ENCODE measurements at places on chromosomes 1 and 21.

- DNase-seq, result no peak
Measured at GRCh38 chr1:60431593-60431992, 358.0 kb upstream of the C1orf87 start.

- DNase-seq, result no peak
Measured at GRCh38 chr1:210917560-210918169, 216.3 kb downstream of the KCNH1 start.

- no peak for DNase-seq
Measured at GRCh38 chr1:28507247-28507645, 1.4 kb downstream of the RCC1 start.

- DNase-seq, result no peak
Measured at GRCh38 chr1:155125946-155126555, 1.6 kb upstream of the EFNA1 start.

DNA sequence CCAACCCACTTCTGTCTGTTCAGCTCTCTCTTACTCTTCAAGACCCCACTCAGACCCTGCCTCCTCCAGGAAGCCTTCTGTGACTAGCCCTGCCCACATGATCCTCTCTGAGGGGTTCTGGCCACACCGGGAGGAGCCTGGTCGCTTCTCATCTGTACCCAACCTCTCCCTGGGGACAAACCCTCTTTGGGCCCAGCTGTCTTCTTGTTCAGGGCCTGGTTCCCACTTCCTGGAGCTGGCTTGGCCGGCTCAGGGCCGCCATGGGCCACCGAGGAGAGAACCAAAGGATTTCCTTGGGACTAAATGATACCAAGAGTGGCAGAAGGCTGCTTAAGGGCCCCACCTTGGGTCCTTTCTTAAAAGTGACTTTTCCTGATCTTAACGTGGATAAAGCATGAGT is 124.7 kb upstream of the ZBTB40 start:
- DNase-seq, result no peak

- DNase-seq, result no peak
Measured at GRCh38 chr1:31665234-31665878, 20.7 kb upstream of the PEF1 start.

- DNase-seq, result no peak
Measured at GRCh38 chr1:65995336-65995735, 202.6 kb downstream of the PDE4B start.

DNA sequence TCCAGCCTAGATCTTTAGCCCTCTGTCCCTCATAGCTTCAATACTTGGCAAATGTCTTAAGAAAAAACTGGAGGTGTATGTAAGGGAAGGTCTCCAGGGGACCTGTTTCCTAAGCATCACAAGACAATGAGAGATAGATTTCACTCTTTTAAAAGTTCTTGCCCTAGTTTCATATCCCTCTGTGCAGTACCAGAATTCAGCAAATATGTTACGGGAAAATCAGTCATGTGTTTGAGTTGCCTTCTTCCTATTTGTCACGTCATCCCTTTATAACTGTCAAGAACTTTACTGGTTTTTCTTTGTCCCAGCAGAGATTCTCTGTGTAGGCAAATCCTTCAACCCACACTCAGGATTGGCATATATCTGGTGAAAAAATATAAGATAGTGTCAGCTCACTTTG is 32.3 kb downstream of the DNASE2B start:
- no peak for DNase-seq

- DNase-seq, result no peak
Measured at GRCh38 chr1:184078564-184079249, 27.2 kb downstream of the TSEN15 start.

- DNase-seq, result no peak
Measured at GRCh38 chr1:202861420-202862132, 27.4 kb downstream of the RABIF start.

DNA sequence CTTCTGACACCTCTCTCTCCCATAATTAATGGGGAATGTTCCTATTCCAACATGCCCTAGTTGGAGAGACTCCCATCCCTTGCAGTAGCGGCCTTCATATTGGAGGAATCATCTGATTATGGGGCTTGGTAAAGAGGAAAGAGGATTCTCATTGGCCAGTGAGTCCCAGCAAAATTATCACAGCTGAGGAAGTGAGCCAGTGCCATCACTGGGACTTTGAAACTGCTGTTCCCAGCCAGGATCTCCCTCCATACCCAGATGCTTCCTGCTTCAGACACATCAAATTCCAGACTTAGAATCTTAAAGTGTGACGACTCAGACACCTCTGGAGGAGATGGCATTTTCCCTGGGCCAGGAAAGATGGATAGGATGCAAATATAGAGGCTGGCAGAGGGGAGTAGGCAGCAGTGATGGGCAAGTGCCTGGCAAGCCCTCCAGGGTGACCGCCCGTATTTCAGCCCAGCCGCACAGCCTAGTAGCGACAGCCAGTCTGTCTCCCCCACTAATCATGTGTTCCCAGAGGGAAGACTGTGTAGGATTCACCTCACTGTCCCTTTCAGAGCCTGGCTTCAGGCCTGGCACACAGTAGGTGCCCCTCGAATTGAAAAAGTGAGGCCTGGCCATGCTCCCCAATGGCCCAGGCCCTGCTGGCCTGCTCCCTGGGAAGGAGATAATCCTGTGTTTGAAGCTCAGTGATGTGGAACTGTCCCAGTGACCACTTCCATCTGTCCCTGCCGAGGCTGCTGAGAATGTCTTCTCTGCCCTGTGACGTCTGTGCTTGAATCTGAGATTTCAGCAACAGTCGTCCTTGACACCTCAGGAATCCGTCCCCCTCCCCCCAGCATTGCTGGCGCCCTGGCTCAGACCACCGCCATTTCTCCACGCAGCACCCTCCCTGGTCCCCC is 41.2 kb upstream of the MAGOH start:
- no peak for DNase-seq

DNA sequence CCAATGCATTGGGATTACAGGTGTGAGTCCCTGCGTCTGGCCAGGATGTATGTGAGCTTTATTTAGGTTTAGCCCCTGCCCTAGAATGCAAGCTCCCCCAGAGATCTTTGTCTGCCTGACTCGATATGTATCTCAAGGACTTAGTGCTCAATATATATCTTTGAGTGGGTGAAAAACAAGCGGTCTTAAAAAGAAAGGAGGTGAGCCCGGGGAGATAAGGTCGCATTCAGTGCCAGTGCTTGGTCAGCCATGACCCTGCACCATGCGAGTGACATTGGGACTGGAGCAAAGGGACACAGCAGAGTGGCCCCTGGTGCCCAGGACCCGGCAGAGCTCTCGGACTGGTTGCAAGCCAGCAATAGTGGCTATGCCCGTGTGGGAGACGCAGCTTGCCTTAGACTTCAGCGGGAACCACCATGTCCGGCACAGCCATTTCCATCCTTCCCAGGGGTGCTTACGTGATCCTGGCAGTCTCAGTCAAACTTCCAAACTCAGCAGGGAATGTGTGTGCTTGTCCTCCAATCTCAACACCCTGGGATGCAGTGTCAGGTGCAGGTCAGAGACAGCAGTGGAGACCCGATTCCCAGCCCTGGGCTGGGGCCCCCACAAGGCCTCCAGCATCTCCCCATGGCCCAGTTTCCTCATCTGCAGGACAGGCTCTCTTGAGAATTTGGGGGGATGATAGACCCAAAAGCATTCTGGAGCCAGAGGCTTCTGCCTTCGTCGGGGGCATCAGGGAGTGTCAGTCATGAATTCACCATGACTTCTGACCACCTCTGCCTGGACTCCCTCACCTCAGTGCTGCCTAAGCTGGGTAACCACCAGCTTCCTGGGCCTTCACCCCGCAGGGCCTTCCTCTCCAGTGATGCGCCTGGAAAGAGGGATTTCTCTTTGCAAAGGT is 1.8 kb downstream of the MX2 start:
- DNase-seq, result no peak

GRCh38 chr1:33630686-33631085 is 158.2 kb downstream of the ZSCAN20 start:
- no peak for DNase-seq

DNA sequence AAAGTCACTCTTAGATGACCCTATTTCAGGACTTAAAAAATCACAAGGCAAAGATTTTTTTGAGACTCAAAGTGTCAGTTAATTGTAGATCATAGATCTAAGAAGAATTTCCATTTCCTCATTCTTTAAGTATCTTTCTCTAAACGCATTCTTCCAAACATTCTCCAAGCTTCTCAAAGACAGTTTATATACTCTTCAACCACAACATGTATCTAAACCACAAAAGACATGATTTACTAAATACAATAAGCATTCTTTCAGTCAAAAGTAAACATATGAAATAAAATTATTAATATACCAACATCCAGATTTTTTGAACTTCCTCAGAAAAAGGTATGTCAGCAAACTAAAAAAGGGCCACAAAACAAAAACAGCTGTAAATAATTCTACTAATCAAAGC is 24.4 kb downstream of the RC3H1 start:
- no peak for DNase-seq

GRCh38 chr1:166089804-166090203 is 77.0 kb downstream of the FAM78B start:
- no peak for DNase-seq

DNA sequence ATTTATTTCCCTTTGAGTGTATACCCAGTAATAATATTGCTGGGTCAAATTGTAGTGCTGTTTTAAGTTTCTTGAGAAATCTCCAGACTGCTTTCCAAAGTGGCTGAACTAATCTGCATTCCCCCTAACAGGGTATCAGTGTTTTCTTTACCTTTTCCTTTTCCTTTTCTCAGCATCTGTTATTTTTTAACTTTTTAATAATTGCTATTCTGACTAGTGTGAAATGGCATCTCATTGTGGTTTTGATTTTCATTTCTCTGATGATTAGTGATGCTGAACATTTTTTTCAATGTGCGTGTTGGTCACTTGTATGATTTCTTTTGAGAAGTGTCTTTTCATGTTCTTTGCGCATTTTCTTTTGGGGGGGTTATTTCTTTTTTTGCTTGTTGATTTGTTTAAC is 374.9 kb upstream of the BRINP3 start:
- no peak for DNase-seq

GRCh38 chr1:164311377-164311776 is 247.6 kb upstream of the PBX1 start:
- no peak for DNase-seq

DNA sequence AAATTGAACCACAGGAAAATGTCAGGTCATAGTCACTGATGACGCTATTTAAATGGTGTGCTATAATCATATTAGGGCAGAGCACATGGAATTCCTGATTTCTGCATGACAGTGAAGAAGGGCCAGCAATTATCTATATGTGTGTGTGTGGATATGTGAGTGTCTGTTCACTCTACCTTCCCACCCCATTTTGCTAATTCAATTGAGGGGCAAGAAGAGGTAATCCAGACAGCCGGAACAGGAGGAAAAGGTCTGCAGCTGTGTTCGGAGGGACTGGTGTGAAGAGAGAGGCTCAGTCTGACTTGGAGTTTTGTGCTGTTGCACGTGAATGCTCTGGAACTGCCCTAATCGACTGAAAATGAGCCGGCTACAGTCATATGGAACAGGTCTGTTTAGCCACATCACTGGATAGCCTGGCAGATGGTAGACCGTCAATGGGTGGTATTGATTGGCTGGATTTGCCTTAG is 5.1 kb upstream of the ELAVL4 start:
- no peak for DNase-seq

DNA sequence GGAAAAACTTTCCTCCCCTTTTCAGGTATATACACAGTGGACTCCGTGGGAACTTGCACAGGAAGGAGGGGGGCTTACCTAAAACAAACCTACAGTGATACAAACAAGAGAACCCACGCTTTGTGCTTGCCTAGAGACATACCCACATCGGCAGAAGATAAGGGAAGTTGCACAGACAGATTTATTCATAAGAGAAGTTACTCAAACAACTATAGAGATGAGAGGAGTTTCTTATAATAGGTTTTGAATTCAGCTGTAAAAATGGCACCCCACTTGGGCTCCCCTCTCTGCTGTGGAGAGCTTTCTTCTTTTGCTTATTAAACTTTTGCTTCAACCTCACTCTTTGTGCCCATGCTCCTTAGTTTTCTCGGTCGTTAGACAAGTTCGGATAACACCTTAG is 1.8 kb upstream of the DUSP12 start:
- DNase-seq, result no peak

GRCh38 chr21:44294391-44295162 is 5.3 kb upstream of the PFKL start:
- DNase-seq, result no peak

DNA sequence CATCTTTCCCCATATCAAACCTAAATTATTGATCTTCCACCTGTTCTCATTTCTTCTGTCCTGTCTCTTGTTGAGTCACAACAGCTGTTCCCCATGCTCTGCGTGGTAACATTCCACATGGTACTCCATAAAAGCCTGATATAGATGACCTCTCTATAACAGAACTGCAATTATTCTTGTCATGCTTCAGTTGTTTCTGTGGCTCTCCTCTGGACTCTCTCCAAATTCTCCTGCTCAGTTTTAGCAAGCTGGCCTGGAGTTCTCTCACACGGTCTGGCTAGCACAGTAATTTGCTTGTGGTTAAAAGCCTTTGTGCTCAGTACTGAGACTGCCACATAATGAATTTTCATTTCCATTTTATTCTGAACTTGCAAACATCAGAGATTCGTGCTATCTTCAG is 10.6 kb upstream of the LRRC39 start:
- no peak for DNase-seq

- no peak for DNase-seq
Measured at GRCh38 chr1:4756851-4757580, 102.6 kb downstream of the AJAP1 start.

All from stimulated activated CD8-positive, alpha-beta memory T cell treated with anti-CD3 and anti-CD28 coated beads, Interleukin-15, amount 100 ng/mL, for 4 hours (primary cell).